ENCODE measurements at places on chromosomes 7 and 10.

DNA sequence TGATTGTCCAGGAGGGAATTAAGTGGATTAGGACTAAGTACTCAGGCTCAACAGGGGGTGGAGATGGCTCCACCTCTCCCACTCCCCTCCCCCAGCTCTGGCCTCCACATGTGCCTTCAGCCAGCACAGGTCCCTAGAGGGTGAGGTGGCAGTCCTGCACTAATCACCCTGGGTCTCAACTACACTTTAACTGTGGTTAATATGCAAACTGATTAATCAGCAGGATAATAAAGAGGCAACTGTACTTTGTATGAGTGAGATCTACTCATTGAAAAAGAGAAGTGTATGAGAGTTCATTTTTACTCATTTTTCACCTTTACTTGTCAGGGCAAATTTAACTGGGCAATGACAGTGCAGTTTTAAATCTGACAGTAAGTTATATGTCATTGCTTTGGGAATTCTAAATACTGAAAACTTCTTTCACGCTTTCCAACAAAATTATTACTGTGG, 223.8 kb upstream of the CCDC6 start:
- DNase-seq = no peak

DNA sequence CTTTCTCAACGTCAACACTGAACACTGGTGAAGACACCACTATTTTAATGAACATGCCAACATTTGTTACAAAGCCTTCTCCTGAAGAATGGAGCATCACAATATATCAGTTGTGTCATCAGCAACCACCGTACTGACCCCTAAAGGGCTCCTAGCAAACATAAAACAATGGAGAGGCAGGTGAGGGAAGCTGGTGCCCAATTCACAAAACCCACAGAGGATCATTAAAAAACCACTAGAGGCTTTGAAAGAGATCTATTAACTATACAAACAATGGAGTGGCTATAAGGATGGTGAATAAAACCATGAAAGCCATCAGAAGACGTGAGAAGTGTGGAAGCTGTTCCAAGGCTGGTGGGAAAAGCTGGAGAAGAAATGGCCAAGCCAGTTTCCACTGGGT, 150.8 kb downstream of the FAM107B start:
- DNase-seq = peak; percentile 16

- DNase-seq = no peak
These were observed 84.4 kb downstream of the MTERF1 start for GRCh38 chr7:91796122-91796521.

GRCh38 chr10:84194424-84195043, at the start of gene CDHR1:
Gene CDHR1, plus strand, starts transcription at chr10:84194537. Its CDS starts 224 bp downstream, at chr10:84194761.
- no peak for DNase-seq

DNA sequence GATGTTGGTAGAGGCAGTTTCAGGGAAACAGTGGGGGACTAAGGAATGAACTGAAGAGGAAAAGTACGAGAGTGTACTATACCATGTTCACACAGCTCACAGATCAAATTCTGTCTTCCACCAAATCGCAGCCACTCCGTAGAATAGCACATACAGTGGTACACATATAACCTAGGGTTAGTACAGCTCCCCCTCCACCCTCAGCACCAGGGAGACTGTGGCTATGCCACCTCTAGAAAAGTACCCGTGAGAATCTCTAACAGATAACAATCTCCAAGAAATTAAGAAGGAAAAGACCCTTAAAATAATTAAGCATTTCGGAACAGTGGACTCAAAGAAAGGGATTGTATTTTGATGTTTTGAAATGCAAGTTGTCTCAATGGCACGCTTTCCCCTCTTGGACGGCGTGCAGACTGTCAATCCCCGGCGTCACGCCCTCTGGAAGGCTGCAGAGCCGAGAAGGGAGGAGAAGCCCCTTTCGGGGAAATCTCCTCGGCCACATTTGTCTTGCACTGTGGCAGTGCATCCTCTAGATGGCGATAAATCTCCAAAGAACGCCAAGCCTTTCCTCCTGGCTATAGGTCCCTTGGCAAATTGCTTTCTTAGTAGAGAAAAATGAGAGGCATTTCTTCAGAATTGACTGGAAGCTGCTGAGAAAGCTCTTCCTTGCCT, 345.0 kb downstream of the REEP3 start:
- DNase-seq = peak; percentile 42

DNA sequence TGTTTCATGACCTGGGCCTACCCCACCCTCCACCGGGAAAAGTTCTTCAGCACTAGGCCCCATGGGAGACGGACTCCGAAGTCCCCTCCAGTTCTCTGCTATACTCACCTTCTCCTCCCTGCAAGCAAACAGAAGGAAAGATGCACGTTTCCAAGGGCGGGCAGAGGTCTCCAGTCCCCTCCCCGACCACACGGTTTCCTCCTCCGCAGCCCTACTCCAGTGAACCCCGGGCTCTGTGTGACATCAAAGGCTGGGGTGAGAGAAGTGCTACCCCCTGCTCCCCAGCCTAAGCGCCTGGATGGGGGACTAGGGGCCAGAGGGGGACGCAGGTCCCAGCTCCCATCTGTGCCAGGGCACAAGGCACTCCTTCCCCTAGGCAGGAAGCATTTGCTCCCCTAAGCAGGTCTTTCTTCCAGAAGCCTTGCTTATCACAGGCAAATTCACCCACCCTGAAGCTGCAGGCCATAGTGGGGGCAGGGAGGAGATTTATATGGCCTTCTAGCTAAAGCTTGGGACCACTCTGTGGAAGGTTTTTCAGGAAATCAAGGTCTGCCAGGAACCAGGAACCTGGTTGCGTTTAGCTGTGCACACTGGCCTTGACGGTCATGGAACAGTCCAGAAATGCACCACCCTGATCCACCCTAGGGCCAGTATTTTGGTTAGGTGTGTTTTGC, 52.8 kb downstream of the ASB13 start:
- DNase-seq = no peak

DNA sequence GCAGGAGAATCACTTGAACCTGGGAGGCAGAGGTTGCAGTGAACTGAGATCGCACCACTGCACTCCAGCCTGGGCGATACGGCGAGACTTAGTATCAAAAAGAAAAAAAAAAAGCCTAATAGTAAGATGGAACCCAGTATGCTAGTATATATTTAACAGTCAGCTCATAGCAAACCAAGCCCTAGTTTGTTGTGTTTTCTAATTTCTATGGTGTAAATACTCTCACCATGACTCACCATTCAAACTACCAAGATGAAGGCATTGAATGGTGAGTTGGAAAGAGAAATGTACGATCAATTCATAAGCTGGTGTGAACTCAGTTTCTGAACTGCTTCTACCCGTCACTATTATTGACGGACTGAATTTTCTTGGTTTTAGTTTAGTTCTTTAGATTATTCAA, 173.7 kb upstream of the KAT6B start:
- no peak for DNase-seq

GRCh38 chr10:87550741-87551140, 46.0 kb downstream of the MINPP1 start:
- no peak for DNase-seq

- no peak for DNase-seq
These were observed 124.4 kb downstream of the HGF start for GRCh38 chr7:81645435-81645834.

- DNase-seq = no peak
These were observed 1086.0 kb downstream of the SORCS3 start for GRCh38 chr10:105727131-105727530.

Measured in NCI-H2081 (cell line).